ENCODE measurements at places on chromosomes 7 and 10.
A peak's percentile ranks its signal among the peaks of the same experiment; 100 is the strongest.

- no peak for DNase-seq
These were observed 196.5 kb downstream of the ACTR3B start for GRCh38 chr7:152956006-152956405.

DNA sequence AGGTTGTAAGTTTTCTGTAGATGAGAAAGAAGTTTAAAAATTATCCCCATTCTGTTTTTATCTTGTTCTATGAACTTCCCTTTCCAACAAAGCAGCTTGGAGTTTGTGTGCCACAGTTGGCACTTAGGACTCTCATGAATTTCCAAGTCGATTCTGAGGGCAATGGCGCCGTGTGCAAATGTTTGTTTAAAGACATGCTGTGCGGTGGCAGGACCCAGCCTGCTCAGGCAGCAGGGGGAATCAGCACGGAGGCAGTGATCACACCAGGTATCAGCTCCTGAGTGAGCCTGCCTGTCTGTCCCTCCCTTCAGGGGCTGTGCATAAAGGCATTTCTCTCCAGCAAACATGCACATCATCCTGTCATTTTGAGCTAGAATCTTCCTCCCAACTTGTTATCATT lies 109.8 kb upstream of the WDR11 start:
- no peak for DNase-seq

DNA sequence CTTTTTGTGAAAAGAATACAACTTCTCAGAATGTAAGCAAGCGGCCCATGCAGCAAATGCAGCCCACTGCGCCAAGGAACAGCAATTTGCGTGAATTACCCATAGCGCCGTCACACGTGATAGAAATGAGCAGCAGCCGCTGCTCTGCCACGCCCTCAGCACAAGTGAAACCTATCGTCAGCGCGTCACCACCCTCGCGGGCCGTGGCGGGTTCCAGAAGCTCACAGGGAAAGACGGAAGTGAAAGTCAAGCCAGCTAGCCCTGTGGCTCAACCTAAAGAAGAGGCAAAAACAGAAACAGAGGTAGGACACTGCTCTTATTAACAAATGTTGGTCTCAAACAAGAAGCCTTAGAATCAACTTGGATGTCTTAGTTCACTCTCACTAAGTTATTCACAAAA lies 70.5 kb downstream of the SHH start:
- no peak for DNase-seq

- DNase-seq, result peak; percentile 87
These were observed 39.5 kb upstream of the INSIG1 start for GRCh38 chr7:155258226-155258560.

DNA sequence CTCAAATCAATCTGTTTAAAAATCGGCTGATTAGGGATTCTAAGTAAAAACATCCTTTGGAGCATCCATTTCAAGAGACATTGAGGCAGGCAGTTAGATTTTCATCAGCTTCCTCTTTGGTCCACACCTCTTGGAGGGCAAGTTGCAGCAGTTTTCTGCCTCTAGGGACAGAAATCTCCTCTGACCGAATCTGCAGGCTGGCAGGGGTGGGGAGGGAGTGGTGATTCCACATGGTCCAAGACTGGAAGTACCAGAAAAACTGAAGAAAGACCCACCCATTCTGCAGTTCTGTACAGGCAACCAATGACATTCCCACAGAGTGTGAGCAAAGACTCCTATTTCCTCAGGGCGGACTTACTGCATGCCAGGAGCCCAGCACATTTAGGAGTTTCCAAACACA lies 29.0 kb downstream of the FGFBP3 start:
- DNase-seq, result no peak

- DNase-seq, result no peak
These were observed 2.9 kb downstream of the NPM3 start for GRCh38 chr10:101780187-101780817.

GRCh38 chr10:99983280-99983988 lies 26.3 kb downstream of the DNMBP start:
- peak; percentile 79 for DNase-seq

DNA sequence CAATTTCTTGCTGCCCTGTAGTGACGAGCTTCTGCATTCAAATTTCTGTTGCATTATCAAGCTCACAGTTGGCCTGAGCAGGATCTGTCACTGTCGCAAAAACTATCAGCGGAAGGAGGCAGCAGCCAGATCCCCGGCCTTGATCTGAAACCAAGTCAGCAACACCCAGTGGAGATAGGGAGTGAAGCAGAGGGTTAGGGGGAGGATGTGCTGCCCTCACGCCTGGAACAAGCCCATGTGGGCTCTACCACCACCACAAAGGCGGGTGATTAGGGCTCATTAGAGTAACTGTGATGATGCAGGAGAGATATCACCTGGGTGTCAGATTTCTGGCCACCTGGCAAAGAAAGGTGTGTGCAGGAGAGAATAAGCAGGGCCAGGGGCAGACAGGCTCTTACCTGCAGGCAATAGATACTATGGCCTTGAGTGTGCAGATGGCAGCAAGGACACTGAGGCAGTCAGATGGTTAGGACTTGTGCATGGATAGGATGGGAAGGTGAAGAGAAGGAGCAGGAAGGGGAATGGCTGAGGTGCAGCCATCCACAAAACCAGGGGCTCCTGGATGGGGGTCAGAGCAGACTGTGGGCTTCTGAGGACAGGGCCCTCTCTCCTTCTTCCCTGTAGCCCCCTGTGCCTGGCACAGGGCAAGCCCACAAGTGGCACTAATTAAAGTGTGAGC lies 417.3 kb downstream of the RPS24 start:
- no peak for DNase-seq

GRCh38 chr10:124033887-124034218 lies 59.5 kb downstream of the CHST15 start:
- DNase-seq, result no peak

GRCh38 chr7:55534262-55534915 lies 37.9 kb downstream of the VOPP1 start:
- DNase-seq, result peak; percentile 78

DNA sequence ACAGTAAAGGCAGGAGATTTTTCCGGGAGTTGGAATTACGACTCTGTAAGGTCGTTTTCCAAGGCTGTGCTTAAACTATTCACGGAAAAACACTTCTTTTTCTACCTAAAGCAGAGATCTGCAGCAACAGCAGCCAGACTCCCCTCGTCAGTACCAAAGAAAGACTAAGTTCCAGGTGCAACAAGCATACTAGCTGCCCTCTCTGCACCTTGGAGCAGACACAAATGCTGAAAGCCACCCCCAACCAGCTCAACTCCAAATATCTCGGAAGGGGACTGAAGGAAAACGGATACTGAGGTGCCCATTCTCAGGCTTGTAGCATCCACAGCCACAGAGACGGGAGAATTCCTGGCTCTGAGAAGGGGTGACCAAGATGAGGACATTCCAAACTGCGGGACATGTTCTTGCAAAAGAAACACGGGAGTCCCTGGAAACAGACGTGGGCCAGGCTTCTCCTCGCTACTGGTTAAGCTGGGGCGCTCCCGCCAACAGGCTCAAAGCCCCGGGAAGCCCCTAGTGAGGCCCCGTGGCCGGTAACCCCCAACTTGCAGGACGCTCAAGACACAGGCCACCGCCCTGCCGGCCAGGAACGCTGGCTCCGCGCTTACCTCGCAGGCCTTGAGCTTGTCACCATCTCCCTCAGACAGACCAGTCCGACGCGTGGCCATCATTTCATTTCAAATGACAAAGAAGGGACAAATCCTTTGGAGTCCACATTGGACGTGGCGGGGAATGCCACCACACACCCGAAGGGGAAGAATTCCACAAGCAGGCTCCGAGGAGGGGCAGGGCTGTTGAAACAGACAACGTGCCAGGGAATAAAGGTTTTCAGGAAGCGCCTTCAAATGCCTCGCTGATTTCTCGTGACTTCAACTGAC lies 2.2 kb downstream of the ARHGAP21 start:
- no peak for DNase-seq

- no peak for DNase-seq
These were observed 5.8 kb upstream of the FEZF1 start for GRCh38 chr7:122310119-122311021.

- no peak for DNase-seq
These were observed 5.4 kb downstream of the AGBL3 start for GRCh38 chr7:134991469-134992339.

GRCh38 chr10:95477175-95477520 lies 84.0 kb downstream of the SORBS1 start:
- no peak for DNase-seq

DNA sequence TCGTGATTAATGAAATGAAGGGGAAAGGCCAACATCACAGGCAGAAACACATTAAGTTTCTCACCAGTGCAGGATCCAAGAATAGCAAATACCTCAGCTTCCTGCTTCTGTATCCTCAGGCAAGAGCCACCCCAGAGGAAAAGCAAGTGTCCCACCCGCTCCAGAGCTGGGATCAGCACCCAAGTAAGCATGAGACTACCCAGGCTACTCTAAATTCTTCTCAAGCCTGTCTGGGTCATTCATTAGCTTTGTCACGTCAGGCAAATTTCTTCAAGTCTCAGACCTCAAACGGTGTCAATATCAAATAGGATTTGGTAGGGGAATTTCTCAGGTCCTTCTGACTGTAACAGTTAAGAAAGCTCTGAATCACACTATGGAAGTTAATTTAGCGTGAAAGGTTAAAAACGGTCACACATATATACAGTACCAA lies 59.0 kb downstream of the GNA12 start:
- peak; percentile 62 for DNase-seq

DNA sequence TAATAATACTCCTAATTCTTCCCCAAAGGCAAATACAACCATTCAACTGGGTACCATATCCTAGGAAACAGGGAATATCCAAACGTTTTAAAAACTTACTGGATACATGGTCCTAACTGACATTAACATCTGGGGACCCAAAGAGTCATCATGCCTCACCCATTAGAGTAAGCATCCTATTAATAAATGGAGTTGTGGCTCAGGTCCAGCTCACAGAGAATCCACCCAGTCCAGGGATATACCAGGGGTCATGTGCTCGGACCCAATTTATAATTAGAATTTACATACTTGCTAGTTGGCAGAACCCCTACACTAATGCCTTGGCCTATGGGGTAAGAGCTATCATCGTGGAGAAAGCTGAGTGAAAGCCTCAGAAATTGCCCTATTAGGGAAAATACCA lies 670.0 kb downstream of the XPNPEP1 start:
- DNase-seq, result no peak

DNA sequence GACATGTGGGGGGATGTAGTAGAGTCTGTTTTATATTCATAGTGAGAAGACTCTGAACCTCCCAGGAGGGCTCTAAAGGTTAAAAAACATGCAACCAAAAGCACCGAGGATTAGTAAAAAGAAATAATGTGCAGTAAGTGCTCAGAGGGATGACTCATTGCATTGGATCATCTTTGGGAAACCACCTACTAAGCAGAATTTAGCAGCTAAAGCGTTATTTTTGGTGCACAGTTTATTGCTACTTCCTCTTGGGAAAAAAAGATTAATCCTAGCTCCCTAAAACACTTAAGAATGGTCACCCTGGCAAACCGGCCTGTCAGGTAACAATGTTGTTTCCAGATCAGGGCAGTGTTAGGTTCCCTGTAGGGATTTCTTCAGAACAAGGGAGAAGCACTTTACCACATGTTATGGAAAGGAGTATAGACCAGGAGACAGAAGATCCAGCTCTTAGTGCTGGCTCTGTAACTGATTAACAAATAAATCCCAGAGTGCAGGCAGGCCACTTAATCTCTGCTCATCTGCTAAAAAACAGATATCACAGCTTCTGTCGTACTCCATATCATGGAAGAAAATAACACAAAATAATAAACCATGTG lies 44.8 kb upstream of the FAM133B start:
- DNase-seq, result peak; percentile 87

DNA sequence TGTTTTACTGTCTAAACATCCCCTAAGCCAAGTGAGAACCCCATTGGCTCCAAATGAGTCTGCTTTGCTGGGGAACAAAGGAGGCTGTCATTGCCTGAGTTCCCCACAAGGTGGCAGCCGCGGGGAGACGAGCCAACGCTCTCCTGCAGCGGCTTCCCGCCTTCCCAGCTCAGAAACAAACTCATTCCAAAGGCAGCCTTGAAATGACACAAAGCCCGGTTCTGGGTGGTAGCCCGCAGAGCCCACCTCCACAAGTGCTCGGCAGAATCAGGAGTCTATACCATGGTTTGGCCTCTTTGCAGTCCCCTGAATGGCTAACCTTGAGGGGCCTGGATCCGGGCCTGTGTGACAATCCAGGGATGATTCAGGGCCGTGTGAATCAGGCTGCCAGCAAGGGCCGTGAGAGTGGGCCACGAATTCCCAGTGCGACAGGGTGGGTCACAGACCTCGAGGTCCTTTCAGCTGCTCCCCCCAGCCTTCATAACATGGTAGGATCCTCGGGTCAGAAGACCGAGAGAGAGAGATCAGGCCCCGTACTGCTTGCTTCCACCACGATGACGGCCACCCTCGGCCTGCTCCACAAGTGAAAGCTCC lies 79.7 kb downstream of the DLG5 start:
- peak; percentile 68 for DNase-seq

GRCh38 chr7:101465576-101466196 lies 103.0 kb downstream of the COL26A1 start:
- DNase-seq, result no peak

DNA sequence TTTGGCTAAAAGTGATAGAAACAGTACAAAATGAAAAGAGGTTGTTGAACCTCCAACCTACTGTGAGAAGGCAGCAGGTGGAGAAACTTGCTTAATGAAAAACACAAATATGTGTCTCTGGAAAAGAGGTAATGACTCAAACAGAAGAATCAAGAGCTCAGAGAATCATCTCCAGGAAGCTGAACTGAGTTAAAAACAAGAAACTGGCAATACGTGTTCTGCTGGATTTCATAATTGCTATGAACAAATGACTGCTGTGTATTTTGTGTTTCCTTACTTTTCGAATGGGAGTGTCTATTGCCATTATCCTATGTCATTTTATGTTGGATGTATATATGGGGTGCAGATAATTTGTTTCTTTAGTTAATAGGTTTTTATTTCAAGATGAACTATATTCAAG lies 401.1 kb downstream of the DGKB start:
- DNase-seq, result no peak

DNA sequence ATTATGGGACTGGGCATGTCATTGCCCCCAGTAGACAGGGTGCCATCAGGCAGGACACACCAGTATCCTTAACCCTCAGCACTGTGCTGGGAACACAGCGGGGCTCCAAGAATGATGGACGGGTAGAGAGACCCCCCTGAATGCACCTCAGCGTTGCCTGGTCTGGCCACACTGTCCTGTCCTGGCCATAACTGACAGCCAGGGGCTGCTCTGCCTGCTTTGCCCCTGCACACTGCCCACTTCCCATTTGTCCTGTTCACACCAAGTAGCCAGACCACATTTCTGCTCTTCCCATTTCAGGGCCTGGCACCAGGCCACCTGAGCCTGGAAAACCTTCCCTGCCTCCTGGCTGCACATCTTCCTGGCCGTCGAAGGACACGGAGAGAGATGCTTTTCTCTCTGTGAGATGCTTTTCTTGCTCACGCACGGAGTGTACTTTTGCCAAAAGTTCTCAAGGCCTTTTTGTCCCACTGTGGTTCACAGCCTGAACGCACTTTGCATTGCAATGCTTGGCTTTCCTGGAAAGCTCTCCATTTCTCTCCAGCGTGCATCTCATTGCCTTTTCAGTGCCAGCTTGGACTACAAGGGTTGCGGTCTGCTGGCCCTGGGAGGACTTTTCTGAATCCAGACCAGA lies 131.0 kb upstream of the EEPD1 start:
- no peak for DNase-seq

DNA sequence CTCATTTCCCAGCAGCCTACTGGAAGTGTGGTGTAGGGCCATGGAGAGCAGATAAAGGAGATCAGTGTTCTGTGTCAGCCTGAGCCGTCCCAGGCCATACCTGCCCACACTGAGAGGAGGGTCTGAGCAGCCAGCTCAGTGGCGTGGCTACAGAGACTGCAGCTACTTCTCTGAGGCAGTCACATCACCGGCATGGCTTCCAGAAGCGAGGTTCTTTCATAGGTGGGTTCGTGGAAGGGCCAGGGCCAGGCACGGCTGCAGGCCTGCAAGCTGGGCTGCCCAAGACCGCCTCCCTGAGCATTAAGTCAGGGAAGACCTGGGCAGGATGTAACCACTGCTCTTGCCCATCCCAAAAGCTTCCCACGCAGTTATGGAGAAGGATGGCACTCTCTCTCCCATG lies 34.9 kb downstream of the LDB3 start:
- DNase-seq, result no peak
